ENCODE measurements at places on chromosomes 4 and X.
A peak's percentile ranks its signal among the peaks of the same experiment; 100 is the strongest.

DNA sequence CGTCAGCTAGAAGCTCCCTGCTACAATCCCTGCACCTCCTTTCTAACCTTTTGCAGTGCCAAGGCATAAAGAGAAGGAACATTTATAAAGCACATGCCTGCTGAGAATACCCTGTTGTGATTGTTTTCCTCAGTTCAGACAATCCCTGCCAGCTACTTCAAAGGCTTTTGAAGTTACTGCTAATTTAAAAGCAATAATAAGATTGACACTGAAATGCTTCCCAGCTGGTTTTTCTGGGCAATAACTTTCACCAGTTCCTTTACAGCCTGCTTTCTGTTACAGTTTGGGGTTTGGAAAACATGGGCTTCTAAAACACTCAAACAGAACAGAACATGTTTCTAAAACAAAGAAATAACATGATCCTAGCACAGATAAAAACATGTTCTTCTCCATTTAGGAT is 232.3 kb upstream of the CPEB2 start:
- DNase-seq, result no peak

DNA sequence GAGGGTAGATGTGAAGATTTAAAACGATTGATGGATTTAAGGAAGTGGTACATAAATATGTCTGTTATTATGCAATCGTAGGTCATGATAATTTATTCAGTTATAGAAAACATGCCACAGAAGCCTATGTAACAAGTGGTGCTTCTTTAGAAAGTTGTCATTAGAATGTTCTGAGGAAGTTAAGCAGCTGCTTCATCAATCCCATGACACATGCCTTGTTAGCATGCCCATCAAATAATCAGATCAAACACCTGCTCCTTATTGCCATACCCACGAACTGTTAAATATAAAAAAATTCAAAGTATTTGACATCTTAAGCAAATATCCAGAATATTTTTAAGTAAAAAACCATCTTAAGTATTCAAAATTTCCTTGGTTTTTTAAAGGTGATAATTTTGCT is 76.4 kb upstream of the MYOZ2 start:
- no peak for DNase-seq

GRCh38 chr4:123351713-123352112 is 44.9 kb upstream of the SPRY1 start:
- no peak for DNase-seq

DNA sequence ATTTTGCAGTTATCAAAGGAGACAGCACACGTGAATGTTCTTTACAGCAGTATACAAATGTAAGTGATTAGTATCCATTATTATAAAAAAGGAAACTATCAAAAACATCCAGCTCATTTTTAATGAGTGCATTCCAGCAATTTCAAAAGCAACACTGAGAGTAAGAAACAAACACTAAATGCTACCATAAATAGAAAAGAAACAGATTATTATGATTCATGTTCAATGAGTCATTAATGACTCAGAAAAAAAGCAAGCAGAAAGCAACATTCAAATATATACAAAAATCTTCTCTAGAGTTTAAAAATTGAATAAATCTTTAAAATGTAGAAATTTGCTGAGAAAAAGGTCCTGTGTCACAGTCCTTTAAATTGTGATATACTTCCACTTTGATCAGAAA is 346.5 kb upstream of the FMR1 start:
- DNase-seq, result no peak

- no peak for DNase-seq
Observed at GRCh38 chr4:40572692-40573310, 56.9 kb downstream of the RBM47 start.

GRCh38 chrX:154121961-154122360 is 22.1 kb upstream of the OPN1LW start:
- DNase-seq, result peak; percentile 78

DNA sequence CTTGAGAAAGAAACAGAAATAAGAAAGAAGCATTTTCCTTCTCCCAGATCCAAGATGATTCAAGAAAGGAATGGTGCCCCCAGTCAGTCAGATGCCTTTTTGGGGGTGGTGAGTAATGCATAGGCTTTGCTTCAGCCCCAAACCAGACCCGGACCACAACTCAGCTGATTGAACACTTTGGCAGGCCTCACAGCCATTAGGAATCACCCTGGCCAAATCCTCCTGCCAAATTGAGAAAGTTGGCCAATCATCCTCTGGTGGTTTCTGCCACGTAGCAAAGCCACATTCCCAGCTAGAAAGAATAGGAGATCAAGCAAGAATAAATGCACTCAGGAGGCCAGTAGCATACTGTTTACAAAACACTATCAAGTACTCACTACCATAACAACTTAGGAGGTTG is 33.7 kb downstream of the FRMD7 start:
- DNase-seq, result no peak
